AML-193 (cell line): ENCODE measurements at places on chromosomes 6 and 20.
A peak's percentile ranks its signal among the peaks of the same experiment; 100 is the strongest.

- no peak for DNase-seq
These were observed 101.2 kb downstream of the ATP9A start for GRCh38 chr20:51667002-51667408.

GRCh38 chr20:56352345-56353055 lies 6.3 kb upstream of the FAM210B start:
- no peak for DNase-seq

- DNase-seq: no peak
These were observed 253.2 kb downstream of the SOX4 start for GRCh38 chr6:21846541-21847451.

DNA sequence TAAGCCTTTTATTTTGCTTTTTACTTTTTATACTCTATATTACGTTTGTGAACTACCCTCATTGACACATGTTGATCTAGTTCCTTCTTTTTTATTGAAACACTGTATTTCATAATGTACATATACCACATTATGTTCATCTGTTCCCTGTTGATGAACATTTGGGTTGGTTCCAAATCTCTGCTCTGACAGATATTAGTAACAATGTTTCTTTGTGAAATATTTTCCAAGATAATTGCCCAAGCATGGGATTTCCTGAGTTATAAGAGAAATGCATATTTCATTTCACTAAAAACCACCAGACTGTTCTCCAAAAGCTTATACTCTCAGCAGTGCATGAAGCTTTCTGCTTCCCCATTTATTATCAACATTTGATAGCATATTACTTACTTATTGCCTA lies 44.2 kb upstream of the TNFRSF21 start:
- peak; percentile 94 for DNase-seq

DNA sequence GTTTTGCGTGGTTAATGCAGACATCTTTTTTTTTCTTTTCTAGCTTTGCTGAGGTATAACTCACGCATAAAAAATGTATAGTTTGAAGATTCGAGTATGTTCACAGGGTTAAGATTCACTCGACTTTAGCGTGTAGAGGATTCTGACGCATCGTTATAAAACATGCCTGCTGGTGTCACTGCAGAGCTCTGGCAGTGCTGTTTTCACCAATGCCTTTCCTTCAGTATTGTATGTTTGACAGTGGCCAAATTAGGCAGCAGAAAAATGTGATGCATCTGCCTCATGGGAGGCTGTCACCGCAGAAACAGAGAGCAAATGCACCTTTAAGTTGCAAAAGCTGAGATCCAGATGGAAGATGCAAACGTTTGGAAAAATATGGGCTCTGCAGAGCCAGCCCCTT lies 18.0 kb upstream of the SIRPB2 start:
- peak; percentile 52 for DNase-seq

DNA sequence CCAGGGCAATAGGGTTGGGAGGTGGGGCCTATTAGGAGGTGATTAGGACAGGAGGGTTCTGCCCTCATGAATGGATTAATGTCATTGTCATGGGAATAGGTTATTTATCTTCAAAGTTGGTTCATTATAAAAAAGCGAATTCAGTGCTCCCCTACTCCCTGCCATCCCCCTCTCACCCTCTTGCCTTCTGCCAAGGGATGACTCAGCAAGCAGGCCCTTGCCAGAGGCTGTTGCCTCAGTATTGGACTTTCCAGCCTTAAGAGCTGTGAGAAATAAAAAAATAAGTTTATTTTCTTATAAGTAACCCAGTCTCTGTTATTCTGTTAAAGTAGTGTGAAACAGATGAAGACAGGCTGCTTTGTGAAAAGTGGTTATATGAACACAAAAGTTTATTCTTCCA lies 381.1 kb upstream of the ZFP64 start:
- no peak for DNase-seq

- DNase-seq: no peak
These were observed 66.6 kb upstream of the ZNF184 start for GRCh38 chr6:27539551-27539950.

GRCh38 chr20:45945678-45946148 lies 11.2 kb downstream of the PCIF1 start:
- DNase-seq: peak; percentile 16

DNA sequence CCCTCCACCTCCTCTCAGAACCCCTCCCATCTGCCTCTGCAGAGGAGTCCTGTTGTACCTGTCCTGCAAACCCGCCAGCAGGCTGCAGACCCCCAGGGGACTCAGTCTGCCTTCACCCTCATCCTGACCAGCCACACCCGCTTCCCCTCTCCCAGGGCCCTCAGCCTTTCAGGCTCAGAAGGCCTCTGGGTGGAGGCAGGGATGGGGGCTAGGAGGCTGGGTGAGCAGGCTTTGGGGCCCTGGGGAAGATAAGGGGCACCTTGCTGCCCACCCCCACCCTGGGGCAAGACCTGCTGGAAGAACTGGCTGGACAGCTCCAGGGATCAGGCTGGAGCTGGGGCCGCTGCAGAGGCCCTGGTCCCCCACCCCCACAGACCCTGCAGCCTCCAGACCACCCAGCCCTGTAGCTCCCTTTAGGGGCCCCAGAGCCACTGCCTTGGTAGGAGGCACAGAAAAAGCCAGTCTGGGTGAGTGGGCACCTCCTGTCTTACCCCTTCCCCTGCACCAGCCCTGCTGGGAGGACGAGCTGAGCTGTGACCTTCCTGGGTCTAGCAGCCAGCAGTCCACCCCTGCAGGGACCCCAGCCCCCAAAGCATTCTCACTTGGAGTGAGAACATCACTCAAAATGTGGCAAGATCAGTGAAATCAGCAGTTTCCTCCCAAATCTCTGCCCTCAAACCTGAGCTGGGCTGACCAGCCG lies 5.2 kb downstream of the TEAD3 start:
- DNase-seq: no peak

GRCh38 chr6:137136065-137136464 lies 37.4 kb downstream of the IL22RA2 start:
- peak; percentile 76 for DNase-seq
